NCI-H446 treated with DMSO at 0.1 percent for 48 hours (cell line): ENCODE measurements at places on chromosomes 3 and 15.

DNA sequence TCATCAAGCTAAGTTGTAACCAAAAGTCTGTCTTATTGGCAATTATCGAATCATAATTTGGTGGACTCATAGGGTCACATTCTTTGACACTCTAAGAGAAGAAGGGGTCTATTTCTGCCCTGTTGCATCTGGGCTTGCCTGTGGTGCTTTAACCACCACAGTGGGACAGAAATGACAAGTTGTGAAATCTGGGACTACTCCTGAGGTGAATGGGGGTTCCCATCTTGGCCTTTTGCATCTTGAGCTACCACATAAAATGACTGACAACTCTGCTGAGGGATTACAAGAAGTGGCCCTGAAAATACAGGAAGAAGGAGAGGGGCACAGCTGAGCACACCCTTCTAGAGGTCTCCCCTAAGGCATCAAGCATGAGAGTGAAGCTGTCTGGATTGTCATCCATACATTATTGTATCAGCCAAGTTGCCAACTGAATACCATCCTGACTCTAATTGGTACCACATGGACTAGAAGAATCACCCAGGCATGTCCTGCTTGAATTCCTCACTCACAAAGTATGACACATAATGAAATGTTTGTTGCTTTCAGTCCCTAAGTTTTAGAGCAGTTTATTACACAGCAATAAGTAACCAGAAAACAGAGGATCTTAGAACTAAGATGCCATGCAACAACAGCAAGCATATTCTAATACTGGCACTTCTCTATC lies 306.5 kb downstream of the ROBO1 start:
- DNase-seq: no peak

- no peak for DNase-seq
Observed at GRCh38 chr3:150867434-150867833, 37.8 kb downstream of the MINDY4B start.

DNA sequence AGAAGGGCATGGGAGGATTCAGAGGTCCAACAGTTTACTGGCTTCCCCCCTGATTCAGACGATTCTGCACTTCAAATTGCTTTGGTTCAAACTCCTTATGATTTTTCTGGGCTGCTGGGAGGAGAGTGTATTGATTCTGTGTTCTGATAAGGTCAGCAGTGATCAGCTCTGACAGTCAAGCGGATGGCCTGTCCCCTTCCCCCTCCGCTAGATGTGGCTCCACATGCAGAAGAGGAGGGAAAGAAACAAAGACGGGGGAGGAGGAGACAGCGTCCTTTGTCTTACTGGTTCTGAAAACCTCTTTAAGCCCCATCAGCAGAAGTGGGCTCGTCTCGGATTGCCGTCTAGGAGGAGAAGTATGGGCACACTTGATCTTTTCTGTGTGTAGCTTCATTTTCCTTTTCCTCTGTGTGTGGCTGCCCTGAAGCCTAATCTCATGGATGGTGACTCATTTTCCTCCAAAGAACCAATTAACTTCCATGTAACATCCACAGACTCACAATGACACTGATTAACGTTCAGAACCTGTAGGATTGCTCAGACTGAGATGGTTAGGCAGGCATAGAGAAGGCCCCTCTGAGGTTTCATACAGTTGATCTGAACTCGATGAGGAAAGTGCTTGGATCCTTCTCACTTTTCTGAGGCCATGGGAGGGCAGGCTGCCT lies 162.4 kb upstream of the PPP2R3A start:
- DNase-seq: no peak

GRCh38 chr3:109369510-109369909 lies 32.2 kb upstream of the DPPA4 start:
- DNase-seq: no peak

DNA sequence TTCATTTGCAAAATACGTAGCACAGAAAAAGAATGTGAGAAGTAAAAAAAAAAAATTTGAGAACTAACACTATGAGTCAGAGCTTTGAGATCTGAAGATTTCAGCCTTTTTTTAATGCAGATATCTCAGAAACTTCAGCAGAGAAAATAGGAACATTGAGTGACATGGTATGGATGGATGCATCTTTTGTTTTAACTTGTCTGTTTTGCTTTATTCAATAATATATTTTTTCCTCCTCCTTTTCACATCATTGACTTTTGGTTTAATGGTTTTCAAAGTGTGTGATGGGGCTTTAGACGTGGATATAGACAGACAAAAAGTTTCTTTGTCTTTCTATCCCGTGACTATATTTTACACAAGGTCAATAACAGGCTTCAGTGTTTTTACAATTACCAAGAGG lies 426.7 kb upstream of the FRG2C start:
- no peak for DNase-seq

DNA sequence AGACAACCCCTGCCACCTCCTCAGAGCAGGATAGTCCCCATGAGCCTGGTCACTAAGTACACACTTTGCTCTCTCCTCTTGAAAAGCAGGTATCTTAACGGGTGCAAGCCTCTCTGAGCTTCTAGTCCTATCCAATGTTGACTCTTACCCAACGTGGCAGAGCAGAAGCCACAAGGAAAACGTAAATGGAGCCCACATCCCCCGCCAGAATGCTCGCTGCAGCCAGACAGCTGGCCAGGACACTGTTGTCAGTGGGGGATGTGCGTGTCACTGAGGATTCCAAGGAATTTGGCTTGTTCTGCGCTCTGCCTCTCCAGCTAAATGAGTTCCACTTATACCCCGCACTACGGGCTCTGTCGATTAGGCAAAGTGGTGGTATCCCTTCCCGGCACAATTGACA lies 67.8 kb upstream of the IGF1R start:
- no peak for DNase-seq

GRCh38 chr15:48680841-48681240 lies 35.3 kb upstream of the FBN1 start:
- DNase-seq: no peak

DNA sequence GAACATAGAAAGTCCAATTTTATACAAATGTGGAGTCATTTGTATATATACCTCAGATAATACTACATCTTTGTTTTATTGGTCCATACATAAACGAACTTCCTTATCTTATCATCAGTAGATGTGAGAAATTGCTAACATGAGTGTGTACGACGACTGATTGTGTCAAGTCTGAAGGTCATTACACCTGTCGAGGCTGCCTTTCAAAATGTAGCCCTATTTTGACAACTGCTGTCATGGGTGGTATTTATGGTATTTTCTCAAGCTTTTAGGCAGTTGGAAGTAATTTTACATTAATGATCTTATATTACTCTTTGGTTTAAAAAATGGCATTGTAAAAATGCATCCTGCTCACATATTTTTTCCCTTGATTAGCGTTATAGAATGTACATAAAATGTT lies 183.7 kb upstream of the DNAJC19 start:
- no peak for DNase-seq

GRCh38 chr3:108311797-108312196 lies 15.4 kb downstream of the HHLA2 start:
- no peak for DNase-seq

GRCh38 chr15:29860872-29861271 lies 38.6 kb upstream of the TJP1 start:
- no peak for DNase-seq

GRCh38 chr3:45137656-45138181 lies 8.5 kb downstream of the CDCP1 start:
- DNase-seq: no peak

DNA sequence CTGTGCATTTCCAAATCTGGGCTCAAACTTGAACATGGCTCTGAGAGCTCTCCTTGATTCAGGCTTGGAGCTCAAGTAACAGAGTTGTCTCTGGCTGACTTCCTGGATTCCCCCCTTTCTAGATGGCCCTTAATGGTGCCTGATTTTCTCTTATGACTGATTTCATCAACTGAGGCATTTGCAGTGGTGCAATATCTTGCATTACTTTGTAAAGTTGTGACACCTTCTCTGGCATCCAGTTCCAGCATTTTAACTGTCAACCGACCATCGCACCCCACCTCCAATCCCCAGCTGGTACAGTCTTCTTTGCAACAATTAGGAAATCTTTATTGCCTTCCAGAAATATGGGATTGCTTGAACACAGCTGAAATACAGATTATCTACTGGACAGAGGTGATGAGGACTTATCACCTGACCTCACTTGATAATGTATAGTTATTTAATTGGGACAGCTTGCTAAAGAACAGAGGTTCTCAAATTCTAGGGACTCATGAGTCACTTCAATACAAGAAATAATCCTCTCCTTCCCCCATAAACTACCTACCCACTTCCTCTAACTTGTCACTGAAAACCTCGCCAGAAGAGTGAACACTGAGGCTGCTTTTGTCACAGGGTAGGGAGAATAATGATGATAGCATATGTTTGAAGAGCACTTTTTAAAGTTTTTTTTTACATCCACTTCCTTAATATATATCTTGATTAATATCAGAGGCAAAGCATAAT lies 41.8 kb downstream of the FILIP1L start:
- no peak for DNase-seq
